AG08395 (cell line): ENCODE measurements at places on chromosomes 12 and 14.

GRCh38 chr12:53251477-53252348 lies 16.4 kb upstream of the ESPL1 start:
- DNase-seq = peak; percentile 93

DNA sequence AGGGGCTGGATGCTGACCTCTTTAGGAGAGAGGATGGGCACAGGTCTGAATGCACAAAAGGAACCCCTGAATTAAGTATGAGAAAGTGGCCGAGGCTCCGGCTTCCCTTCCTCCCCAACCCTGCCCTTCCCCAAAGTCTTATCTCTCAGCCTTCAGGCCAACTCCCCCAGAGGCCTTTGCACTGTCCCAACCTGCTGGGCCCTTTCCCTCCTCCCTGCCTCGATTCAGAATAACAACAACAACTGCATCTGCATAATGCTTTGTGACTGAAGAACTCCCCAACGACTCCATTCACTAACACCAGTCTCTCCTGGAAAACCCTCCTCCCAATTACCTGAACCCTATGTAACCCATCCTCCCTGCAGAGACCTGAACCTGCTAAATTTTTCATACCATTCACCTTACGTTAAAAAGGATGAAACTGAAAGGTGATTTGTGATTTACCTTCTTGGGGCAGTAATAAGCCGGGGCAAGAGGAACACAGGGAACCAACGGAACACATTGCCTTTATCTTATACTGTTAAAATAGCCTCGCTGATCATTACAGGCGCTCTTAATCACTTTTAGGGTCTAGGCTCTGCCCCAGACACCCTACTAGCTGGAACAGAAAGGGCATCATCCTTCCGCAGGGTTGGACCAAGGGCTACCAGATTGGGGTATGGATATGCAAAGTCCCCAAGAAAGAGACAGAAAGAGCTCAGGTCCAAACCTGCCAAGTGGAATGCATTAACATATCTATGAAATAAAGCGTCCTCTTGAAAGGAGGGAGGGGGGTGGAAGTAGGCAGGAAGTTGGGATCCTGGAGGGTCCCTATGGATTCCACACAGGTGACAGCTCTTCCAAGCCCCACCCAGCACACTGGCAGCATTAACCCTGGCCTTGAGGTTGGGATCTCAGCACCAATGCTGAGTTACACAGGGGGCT lies 24.2 kb upstream of the FOXN3 start:
- DNase-seq = no peak

DNA sequence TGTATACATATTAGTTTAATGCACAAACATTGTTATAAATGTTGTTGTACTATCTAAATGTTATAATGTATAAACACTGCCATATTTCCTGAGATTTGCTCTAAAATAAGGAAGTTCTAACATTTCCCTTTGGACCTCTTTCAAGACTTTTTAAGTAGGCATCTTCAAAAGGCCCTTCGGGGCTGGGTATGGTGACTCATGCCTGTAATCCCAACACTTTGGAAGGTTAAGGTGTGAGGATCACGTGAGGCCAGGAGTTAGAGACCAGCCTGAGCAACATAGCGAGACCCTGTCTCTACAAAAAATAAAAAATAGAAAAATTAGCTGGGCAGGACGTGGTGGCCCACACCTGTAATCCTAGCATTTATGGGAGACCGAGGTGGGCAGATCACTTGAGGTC lies 35.5 kb downstream of the FBLN5 start:
- no peak for DNase-seq

- no peak for DNase-seq
Measured at GRCh38 chr14:99212199-99212598, 59.8 kb downstream of the BCL11B start.

DNA sequence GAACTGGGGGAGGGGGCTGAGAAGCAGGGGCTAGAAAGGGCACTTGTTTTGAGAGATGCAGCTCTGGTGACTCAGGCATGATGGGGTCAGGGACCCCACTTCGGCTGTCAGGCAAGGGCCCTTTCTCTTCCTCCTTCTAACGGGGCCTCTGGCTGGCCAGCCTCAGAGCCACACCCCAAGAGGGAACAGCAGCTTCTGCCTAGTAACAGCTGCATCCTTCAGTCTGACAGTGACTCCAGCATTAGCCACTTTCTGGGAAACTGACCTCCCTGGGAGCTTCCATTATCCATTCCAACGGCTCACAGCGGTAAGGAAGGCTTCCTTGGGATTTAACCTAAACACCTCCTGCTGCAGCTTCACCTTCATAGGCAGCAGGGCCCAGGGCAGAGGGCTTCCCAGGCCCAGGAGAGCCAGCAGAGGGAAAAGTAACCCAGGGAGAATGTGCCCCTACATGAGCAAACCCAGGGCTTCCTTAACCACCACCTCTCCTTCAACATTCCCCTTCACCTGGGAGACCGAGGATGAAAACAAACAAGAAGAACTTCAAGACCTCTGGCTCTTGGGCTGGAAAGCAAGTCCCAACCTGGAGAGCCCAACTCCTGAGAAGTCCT lies 2.7 kb downstream of the NCKAP5L start:
- peak; percentile 60 for DNase-seq

DNA sequence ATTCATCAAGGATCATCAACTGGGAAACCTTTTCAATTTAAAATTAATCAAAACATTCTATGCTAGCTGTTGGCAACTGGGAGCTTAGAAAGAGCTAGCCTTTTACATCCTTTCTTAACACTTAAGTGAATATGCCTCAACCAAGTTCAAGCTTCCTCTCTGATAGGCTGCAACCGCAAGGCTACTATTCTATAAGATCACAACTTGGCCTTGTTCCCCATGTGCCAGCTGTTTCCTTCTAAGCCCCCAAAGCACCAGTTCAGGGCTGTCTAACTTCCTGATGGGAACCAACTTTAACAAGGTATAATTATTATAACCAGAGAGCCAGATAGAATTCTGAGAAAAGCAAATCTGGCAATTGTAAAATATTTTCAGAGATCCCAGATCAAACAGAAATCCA lies 37.0 kb downstream of the KCNC2 start:
- DNase-seq = no peak

- no peak for DNase-seq
Measured at GRCh38 chr12:87216436-87216835, 812.8 kb downstream of the C12orf50 start.

GRCh38 chr14:97410667-97411620 lies 613.8 kb downstream of the VRK1 start:
- no peak for DNase-seq
